ENCODE measurements at places on chromosomes 1 and 21.

GRCh38 chr1:78950826-78951225, 55.7 kb downstream of the ADGRL4 start:
- DNase-seq: no peak

- DNase-seq: no peak
These were observed 55.9 kb downstream of the HHAT start for GRCh38 chr1:210384625-210385024.

DNA sequence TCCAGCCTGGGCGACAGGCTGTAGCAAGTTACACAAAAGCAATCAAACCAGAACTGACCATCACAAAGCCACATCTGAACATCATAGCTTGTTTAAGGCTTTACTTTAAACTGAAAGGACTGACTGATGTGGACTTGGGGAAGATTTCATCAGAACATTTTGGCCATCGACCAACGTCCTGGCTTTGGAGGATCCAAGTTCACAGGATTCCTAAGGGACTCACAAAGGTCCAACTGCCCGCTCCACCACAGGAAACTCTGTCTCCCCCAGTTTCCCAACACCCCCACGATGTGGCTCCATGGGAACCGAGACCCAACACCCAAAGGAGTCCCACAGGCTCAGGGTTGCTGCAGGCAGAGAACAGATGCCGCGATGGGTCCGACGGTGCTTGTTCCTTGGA, 9.3 kb downstream of the SSU72 start:
- no peak for DNase-seq

DNA sequence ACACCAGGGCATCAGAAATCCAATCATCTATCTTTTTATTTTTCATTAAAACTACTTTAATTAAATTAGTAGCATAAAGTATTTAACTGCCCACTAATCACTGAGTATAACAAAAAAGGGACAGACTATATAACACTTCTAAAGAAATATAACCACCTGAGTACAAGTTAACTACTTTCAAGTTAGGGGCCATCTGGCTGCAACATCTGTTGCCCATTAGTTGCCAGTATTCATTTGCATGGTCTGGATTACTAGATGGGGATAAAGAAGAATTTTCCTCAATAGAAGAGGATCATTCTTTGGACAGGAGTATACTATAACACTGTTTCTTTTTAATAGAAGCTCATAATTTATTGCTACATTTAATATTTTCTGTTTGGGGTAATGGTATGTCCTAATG, 446.4 kb downstream of the AMY1C start:
- no peak for DNase-seq

GRCh38 chr1:21761052-21761451, 21.9 kb downstream of the USP48 start:
- no peak for DNase-seq

GRCh38 chr1:113784104-113784779, 25.0 kb upstream of the PHTF1 start:
- DNase-seq: no peak

GRCh38 chr1:182806015-182806678, 16.6 kb downstream of the NPL start:
- DNase-seq: no peak

GRCh38 chr1:239662950-239663349, 276.6 kb downstream of the CHRM3 start:
- DNase-seq: no peak

DNA sequence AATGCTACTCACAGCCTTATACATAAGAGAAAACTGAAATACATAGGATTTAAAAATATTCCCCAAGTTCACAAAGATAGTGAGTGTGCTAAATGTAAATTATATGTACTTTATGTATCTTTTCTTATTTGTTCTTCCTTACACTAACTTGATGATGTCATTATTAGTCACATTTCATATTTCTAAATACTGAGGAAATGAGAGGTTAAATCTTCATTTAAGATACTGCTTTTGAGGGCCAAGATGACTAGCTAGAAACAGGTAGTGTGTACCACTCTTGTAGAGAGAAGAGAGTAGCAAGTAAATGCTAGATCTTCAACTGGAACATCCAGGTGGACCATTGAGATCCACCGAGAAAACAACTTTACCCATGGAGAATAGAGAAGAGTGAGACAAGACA, 29.8 kb downstream of the PYHIN1 start:
- no peak for DNase-seq

GRCh38 chr1:30274173-30274970, 449.0 kb downstream of the MATN1 start:
- DNase-seq: no peak

GRCh38 chr21:28427394-28428022, 565.2 kb downstream of the LTN1 start:
- DNase-seq: no peak

DNA sequence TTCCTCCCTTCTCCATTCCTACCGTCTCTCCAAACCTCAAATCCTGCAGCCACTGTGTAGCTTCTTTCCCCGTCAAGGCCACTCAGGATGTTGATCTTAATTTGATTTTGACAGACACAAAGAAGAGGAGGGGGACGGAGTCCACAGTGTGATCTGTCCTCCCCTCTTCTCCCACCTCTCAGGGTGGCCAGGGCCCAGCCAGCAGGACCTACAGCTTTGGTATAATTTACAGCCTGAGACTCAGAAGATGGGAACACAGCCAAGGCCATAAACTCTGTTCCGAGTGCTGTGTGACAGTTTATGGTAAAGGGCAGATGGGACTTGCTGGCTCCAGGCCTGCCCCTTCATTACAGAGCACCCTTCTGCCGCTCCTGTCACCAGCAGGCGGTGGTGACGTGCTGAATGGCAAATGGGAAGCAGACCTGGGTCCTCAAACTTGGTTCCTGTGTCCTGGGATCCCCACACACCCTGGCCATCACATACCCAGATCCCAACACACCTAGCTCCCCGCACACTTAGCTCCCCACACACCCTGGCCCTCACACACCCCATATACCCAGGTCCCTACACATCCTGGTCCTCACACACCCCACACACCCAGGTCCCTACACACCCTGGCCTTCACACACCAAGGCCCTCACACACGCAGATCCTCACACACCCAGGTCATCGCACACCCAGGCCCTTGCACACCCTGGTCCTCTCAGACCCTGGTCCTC, 71.6 kb downstream of the CD2 start:
- no peak for DNase-seq

- DNase-seq: no peak
These were observed 14.9 kb upstream of the LIN28A start for GRCh38 chr1:26395754-26396153.

DNA sequence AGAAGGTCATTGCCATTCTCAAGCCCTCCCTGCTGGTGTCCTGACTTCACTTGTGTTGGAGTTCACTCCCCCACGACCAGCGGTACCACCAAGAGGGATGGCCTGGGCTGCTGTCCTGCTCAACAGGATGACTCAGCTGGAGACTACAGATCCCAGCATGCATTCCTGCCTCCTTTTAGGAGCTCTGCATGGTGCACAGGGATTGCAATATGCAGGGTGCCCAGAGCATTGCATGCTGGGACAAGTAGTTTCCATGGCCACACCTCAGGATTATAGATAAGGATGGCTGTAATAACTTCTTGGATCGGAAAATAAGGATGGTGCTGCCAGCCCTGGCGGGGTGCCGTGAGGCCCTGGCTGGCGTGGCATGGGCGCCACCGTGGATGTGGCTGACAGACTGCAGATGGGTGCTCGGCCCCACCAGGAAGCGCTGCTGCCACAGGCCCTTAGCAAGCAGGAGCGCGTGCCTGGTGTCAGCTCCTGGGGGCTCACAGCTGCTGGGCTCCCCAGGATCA, 150.0 kb downstream of the CASZ1 start:
- DNase-seq: no peak

- DNase-seq: no peak
These were observed 14.8 kb upstream of the PTPRC start for GRCh38 chr1:198623752-198624647.

DNA sequence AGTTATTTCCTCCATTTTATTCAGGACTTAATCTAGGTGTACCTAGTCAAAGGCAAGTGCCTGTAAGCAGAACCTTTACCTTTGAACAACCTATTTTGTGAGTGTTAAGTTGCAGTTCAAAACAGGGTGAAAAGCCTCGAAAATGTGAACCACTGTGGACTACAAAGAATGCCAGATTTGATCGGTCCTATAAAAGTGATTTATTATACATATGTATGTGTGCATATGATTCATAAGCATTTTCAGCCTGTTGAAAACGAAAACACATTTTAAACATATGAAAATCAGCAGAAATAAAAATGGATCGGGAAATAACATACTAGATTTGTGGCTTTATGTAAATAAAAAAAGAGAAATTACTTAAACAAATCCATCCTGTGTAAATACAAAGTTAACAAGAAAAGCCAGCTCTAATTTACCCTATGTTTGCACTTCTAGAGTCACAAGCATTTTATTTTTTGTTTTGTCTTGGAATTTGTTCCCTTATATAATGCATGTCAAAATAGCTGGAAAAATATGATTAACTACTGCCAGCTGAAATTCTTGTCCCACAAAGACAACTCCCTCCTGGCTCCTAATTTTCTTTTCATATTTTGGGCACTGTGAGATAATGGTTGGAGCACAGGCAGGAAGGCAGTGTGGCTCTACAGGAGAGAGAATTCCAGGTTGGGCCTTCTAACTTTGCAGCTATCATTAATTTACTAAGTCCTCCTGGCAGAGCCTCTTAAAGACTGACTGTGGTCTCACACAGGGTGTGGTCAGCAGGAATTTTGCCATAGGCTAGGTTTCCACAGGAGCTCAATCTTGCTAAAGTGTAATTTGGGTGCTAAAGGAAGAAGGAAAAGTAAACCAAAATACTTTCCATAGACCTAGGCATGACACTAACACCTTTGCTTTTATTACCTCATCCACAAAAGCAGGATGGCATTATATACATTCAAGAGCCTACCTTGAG, 70.2 kb upstream of the CDC42BPA start:
- DNase-seq: no peak

- DNase-seq: no peak
These were observed 21.3 kb downstream of the CCDC30 start for GRCh38 chr1:42484382-42484781.

GRCh38 chr1:72253132-72253531, 29.2 kb downstream of the NEGR1 start:
- no peak for DNase-seq

DNA sequence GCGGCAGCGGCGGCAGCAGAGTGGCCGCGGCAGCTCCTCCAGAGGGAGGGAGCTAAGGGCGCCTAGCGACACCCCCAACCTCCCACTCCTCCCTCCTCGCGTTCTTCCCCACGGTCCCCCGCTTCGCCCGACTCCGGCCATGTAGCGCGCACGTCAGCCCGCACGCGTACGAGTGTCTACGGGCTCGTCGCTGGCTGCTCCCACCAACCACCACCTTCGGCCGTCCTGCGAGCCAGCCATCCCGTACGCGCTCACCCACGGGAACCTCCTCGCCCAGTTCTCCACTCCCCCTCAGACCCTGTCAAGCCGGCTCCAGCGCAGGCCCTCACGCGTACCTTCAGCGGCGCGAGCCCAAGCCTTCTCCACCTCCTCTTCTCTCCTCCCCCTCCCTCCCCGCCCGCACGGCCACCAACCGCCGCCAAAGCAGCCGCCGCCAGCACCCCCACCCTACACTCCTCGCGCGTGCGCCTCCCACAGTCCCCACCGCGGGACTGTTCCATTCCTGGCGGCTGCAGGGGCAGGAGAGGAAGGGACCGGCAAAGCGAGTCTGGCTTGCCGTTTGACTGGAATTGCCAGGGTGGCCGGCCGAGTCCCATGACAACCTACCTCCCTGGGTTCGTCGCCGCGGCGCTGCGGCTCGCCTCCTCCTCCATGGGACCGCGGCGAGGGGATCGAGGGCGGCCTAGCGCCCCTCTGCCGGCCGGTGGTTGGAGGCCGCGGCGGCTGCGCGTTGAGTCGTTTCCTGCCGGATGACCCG, at the start of gene YY1AP1:
Gene YY1AP1, minus strand, starts transcription at position 451 of the 757 bp plus-strand sequence. CDS start 8,338 bp downstream, outside the sequence.
- DNase-seq: peak; percentile 91

- DNase-seq: no peak
These were observed 54.2 kb downstream of the HIVEP3 start for GRCh38 chr1:41864471-41865040.

GRCh38 chr1:247557926-247558674, 9.2 kb downstream of the GCSAML start:
- no peak for DNase-seq

DNA sequence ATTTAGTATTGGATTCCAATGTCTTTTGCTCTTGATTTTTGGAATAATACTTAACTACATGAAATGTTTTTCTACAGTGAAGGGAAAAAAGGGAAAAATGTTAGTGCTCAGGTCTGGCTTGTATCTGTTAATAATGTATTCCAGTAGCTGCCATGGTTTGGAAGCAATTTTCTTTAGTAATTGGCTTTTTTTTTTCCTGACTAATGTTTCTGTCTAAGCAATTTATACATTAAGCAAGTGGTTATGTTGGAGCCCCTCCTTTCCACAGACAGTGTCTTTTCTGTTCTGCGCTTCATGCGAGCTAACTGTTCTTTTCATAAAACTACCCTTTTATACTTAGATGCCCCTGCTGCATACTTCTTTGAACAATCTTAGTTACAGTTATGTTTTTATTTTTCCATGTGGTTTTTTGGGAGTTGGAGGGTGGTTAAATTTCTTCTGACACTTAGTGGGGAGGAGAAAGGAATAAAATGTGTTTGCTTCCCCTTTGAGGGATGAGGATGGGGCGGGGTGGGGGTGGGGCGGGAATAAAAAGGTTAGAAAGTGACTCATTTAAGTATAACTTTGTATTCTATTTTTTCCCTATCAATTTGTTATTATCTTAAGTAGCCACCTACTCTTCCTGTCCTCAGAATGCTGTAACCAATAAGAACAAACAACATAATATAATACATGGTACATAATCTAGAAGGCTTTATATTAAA, 83.1 kb downstream of the CLIC4 start:
- no peak for DNase-seq

- DNase-seq: no peak
These were observed 92.7 kb downstream of the SUSD4 start for GRCh38 chr1:223271085-223271781.

DNA sequence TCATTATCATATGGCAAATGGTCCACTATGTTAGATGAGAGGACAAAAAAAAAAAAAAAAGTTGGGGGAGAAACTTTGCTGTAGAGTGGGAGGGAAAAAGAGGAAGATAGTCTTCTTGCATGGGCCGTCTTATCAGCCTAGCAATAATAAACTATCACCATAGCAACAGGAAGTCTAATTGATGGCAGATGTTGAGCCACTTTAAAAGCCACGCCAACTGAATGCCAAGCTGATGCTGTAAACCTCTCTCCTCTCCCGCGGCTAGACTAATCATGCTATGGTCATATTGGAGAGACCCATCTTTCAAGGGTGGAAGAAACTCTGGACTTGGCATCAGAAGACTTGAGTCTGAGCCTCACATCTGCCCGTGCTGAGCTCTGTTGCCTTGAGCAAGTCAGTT, 122.2 kb upstream of the HOOK1 start:
- no peak for DNase-seq

- no peak for DNase-seq
These were observed 211.9 kb upstream of the EDN2 start for GRCh38 chr1:41696381-41696780.

DNA sequence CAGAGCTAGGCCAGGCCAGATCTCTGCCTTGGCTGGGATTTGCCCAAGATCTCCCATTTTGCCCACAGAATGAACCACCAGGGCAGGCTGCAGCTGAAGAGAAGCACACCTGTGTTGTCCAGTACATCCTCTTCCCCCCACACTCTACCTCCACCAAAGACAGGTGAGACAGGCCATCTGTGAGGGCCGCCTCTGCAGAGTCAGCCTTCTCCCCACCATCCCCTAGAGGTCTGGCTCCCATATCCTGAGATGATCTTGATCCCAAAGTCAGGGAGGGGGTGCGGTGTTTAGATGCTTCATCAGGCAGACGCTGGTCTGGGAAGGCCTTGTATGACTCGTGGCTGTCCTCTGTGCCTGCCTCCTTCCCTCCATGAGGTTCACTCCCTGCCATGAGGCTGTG, 28.7 kb downstream of the HYI start:
- DNase-seq: no peak
